ENCODE measurements at places on chromosomes 7 and 10. TPM values are rescaled to one million over a fixed set of nuclear protein-coding genes. Genes with fewer than 3 reads are reported as not detected.
A peak's percentile ranks its signal among the peaks of the same experiment; 100 is the strongest.

ZDHHC16 gene
- total RNA-seq: 37.4 TPM

CLRN3 gene
- total RNA-seq: 40.8 TPM

TRIM50 gene
- 1.3 TPM for total RNA-seq

CLDN3 gene
- total RNA-seq: 129 TPM

- DNase-seq: no peak
Measured at GRCh38 chr10:36188080-36188453, 546.0 kb upstream of the FZD8 start.

DNA sequence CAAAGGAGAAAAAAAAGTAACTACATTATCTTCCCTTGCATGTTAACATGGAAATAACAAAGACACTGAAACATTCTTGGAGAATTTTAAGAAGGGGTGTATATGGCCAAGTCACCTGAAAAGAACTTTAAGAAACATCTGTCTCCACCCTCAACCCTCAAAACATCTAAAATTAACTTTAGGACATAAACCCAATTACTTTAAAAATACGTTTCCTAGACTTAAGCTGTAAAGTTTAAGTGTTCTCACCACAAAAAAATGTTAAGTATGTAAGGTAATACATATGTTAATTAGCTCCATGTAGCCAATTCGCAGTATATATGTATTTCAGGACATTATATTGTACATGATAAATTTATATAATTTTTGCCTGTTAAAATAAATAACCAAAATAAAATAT lies 71.1 kb upstream of the GLCCI1 start:
- no peak for DNase-seq

DNA sequence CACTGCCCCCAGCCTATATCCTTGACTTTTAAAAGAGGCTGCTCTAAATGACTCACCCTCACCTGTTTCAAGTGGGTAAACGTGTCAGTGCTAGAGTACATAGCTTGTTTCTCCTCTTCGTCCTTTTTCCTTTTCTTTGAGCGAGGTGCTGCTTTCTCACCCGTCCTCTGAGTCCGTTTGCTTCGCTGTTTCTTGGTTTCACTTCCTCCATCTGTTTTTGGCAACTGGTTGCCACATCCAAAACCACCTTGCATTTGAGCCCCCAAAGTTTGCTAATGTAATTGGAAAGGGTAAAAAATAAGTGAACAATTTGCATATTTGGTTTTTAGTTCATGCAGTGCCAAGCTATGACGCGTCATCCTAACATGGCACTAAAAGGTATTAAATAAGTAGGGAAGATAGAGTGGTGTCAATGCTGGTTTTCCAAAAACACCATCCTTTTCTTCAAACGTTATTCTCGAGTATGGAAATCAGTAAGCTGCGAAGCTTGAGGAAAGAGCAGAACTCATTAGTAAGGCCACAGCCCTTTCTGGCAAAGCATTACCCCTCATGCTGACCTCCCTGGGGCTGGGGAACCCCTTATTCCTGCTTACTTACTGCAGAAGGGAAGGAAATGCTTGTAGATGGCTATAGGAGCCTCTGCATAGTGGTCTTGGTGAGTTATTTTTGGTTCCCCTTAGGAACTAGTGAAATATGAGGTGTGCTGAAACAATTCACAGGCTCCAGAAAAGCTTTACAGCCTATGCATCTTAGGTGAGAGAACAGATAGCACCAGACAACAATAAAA lies 133.5 kb downstream of the GALNT11 start:
- no peak for DNase-seq

- DNase-seq: no peak
Measured at GRCh38 chr7:35761871-35762677, 38.8 kb upstream of the SEPTIN7 start.

GRCh38 chr7:44167920-44168319 lies 21.3 kb downstream of the GCK start:
- DNase-seq: no peak

- DNase-seq: no peak
Measured at GRCh38 chr10:3129581-3130340, 42.8 kb downstream of the PITRM1 start.

DNA sequence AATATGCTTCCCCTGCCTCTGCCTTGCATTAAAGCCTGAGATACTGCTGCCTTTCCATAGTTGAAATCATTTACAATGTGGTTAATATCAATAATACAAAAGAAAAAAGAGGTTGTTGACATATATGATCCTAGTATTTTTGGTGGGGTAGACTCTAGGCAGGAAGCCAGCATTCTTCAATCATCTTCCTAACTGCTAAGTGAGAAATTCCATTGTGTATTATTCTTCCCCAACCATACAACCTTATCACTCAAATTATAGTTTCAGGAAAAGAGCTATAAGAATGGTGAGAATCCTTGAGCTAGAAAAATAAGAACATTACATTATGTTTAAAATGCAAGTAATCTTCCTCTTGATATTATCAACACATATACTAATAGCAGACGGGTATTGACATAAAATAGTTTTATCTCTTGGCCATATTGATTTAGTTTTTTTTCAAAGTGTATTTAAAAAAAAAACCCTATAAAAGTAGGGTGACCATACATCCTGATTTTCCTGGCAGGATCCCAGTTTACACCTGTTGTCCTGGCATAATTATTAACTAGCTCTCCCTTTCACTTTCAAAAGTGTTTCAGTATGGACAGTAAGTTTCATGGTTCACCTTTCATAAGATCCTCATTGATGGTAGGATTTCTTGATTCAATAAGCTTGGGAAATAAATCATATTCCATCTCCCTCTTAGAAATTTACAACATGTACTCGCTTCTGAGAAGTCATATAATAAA lies 33.4 kb upstream of the WASL start:
- peak; percentile 49 for DNase-seq

- DNase-seq: peak; percentile 69
Measured at GRCh38 chr7:51224811-51225595, 91.6 kb downstream of the COBL start.

GRCh38 chr7:47225387-47226131 lies 356.4 kb downstream of the TNS3 start:
- DNase-seq: no peak

GRCh38 chr7:74375726-74376220 lies 77.9 kb upstream of the GTF2IRD1 start:
- no peak for DNase-seq

DNA sequence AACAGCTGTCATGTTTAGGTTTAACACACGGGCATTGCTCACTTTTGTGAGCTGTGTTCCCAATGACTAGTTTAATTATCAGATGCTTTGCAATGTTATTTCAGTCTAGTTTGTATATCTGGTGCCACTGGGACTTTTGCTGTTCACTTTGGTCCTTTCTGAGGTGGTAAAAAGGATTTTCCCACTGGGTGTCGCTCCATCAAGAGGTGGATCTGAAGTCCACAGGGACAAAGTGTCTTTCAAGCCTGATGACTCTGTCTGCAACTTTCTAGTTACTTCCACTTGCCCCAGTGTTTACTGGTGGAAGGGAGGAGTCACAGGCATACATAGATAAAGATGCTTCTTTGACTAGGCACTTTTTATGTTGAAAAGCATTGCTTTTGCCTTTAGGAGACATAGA lies 242.2 kb downstream of the HGF start:
- DNase-seq: no peak

GRCh38 chr10:122112021-122112616 lies 123.2 kb downstream of the TACC2 start:
- no peak for DNase-seq

GRCh38 chr7:23012908-23013714 lies 819 bp downstream of the HYCC1 start:
- DNase-seq: no peak

- DNase-seq: no peak
Measured at GRCh38 chr10:16271571-16271970, 165.2 kb upstream of the PTER start.

- DNase-seq: no peak
Measured at GRCh38 chr10:12414278-12414989, 65.1 kb downstream of the CAMK1D start.
